Right ventricle myocardium superior (tissue), 1 donor: ENCODE measurements at places on chromosomes 5 and 9. TPM values are rescaled to one million over a fixed set of nuclear protein-coding genes. Genes with fewer than 3 reads are reported as not detected.
A peak's percentile ranks its signal among the peaks of the same experiment; 100 is the strongest.

Gene PCDHGB7
- 9.8 TPM for total RNA-seq

Gene MRPS30
- 73.0 TPM for total RNA-seq

Gene SLC1A3
- 93.8 TPM for total RNA-seq

Gene PCDHGA4
- 9.3 TPM for total RNA-seq

Gene WDR38
- total RNA-seq, result not detected

Gene PCDHGA12
- total RNA-seq, result 4.9 TPM

Gene CDC25C
- 0.16 TPM for total RNA-seq

Gene SOHLH1
- total RNA-seq, result not detected

Gene RPL37
- total RNA-seq, result 601 TPM

DNA sequence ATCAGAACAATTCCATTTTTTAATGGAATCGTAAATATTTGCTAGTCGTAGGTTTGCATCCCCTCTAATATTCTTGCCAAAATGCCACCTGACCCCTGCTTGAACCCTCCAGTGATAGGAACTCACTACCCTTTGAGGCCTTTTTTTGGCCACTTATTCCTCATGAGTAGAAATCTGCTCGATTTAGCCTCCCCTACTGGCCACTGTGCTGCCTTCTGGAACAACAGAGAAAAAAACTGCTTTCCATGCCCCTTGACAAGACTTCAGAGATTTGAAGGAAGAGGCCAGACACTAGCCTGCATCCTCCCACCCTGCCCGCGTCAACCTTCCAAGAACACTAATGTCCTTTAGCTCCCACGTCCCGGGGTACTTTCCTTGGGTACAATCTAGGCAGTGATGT lies 4.1 kb downstream of the CCDC69 start:
- no peak for DNase-seq

GRCh38 chr9:2568689-2569088 lies 52.9 kb upstream of the VLDLR start:
- no peak for DNase-seq

- DNase-seq, result no peak
Measured at GRCh38 chr5:56995596-56995995, 43.7 kb upstream of the MIER3 start.

- no peak for DNase-seq
Measured at GRCh38 chr5:145859897-145860296, 12.9 kb downstream of the GRXCR2 start.

- DNase-seq, result no peak
Measured at GRCh38 chr9:87599901-87600610, 102.4 kb downstream of the DAPK1 start.

DNA sequence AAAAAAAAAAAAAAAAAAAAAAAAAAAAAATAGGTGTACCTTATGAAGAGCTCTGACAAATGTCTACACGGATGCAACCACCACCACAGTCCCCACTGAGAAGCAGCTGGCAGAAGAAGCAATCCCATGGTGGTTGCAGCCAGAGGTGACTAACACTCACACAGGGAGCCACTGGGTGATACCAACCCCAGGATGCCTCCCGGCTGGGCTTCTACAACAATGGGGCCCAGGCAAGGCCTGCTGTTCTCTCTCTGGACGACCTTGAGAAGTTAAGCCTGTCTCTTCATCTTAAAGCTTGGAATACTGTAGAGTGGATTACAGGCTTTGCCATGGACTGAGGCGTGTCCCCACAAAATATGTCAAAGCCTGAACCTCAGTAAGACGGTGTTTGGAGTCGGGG lies 104.1 kb downstream of the ROR2 start:
- no peak for DNase-seq

DNA sequence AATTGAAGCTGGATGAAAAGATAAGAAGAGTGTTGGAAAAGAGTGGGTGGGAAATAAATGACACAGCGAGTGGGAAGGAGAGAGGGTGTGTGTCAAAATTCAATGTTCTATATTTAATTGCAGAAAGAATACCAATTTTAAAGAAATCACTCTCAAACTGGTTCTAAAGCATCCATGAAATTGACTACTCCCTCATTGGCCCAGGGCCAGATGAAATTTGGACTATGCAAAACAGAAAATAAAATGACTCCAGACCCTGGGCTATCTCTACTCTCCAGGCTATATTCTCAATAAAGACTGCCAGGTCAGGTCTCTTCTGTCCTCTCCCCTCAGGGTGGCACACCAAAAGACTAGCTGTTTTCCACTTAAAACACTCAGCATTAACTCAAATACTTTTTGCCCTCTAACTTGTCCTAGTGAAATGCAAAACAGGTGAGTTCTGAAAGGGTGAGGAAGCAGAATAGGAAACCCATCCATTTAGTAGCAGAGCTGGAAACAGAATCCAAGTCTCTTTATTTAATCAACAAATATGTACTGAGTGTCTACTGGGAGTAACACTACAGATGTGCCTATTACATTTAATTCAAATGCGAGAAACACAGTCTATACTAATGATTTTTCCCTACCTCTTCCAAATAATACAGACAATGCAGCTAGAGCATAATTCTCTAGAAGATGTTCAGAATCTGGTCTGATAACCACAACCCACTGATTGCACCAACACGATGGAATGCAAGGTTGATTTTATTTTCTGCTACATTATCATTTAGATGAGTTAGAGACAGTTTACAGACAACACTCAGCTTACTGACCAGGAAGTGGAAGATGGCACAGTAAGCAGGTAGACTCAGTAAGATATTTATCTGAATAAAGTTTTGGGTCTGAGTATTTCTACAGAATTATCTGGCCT lies 42.1 kb downstream of the EFCAB9 start:
- no peak for DNase-seq

- DNase-seq, result peak; percentile 95
Measured at GRCh38 chr5:171420431-171421241, 1.2 kb downstream of the FGF18 start.

GRCh38 chr9:99635032-99635431 lies 186.7 kb upstream of the NR4A3 start:
- DNase-seq, result no peak

- DNase-seq, result no peak
Measured at GRCh38 chr9:84163052-84163650, 177.4 kb downstream of the SLC28A3 start.

GRCh38 chr9:136460772-136461325 lies 21.2 kb upstream of the INPP5E start:
- DNase-seq, result no peak

DNA sequence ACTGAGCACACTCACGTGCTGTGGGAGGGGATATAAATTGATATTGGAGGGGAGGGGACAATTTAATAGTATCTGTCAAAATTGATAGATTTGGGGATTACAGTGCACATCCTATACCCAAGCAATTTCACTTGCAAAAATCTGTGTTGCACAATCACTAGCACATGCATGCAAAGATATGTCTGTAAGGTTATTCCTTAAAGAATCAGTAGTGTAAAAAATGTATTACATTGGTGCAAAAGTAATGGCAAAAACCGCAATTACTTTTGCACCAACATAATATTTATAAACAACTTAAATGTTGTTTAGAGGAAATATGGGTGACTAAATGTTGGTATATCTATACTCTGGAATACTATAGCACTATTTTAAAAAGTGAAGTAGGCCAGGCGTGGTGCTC lies 108.7 kb downstream of the LHX2 start:
- no peak for DNase-seq

DNA sequence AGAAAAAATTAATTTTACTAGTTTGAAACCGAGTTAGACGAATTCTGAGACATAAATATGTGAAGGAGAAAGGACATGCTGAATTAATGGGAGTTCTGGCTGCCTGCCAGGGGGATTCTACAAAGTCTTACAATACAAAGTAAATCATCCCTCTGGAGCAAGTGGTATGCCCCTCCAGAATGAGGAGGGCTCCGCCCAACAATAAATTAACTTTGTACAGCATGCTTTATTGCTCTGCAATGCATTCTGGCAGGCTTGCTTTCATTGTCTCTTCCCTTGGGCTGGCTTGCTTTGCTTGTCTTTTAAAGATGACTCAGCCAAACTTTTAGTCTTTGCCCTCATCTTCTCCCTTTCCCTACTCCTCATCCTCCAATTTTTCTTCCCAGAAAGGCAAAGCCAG lies 11.7 kb upstream of the PCDHB1 start:
- DNase-seq, result no peak

DNA sequence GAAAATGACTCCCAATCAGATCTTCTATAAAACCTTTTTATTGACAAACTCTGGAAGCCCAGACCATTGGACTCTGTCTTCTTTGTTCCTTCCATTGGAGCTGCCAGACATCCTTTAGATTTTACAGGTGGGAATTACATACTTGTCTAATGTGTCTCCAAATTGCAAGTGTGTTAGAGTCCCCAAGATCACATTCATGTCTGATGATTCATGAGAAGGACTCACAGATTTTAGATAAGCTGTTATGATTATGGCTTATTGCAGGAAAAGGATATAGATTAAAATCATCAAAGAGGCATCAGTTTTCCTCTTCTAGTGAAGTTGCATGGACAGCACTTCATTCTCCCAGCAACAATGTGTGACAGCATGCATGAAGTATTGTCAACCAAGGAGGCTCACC lies 70.4 kb downstream of the MUSK start:
- DNase-seq, result no peak

DNA sequence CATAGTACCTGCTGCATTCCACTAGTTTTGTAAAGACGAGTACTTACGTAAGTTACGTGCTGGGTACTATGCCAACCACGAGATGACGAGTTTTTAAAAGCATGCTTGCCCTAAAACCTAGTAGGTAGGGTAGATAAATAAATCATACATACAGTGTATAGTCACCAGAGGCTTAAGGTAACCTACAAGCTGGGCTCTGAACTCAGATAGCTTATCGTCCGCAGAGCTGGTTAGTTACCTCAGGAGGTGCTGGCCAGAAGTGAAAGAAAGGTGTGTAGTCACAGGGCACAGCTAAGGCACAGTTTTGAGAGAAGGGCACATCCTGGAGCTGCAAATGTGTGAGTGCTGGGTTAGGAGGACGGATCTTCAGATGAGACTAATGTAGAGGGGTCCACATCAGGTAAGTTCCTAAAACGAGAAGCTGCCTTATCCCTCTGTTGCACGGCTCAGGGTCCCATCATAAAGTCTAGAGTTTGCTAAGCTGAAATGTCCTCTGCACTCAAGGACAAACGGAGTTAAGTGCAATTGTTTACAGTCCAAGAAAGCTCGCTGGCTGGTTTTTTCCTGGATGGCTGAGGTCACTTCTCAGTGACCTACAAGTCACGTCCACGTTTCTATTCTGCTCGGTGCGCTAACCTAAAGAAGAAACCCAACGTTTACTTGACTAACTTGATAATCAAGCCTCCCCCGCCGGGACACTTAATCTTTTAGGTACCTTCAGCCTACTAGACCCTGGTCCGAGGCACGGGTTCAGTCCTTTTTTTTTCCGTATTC lies 1.1 kb upstream of the SNX24 start:
- no peak for DNase-seq

DNA sequence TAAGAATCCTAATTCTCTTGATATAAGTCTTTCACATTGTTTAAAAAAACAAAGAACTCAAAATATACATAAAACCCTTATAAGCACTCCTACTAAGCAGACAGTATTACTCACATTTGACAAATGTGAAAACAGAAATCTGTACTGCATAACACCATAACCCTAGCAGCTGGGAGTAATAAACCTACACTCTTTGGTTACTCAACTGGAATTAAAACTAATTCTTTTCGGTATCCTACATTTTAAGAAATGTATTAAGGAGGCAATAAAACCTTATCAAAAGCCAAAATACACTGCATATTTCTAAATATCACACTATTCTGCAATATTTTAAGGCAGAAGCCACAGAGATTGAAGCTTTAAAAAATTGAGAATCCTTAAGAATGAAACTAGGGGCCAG lies 6.8 kb downstream of the AUH start:
- DNase-seq, result no peak

DNA sequence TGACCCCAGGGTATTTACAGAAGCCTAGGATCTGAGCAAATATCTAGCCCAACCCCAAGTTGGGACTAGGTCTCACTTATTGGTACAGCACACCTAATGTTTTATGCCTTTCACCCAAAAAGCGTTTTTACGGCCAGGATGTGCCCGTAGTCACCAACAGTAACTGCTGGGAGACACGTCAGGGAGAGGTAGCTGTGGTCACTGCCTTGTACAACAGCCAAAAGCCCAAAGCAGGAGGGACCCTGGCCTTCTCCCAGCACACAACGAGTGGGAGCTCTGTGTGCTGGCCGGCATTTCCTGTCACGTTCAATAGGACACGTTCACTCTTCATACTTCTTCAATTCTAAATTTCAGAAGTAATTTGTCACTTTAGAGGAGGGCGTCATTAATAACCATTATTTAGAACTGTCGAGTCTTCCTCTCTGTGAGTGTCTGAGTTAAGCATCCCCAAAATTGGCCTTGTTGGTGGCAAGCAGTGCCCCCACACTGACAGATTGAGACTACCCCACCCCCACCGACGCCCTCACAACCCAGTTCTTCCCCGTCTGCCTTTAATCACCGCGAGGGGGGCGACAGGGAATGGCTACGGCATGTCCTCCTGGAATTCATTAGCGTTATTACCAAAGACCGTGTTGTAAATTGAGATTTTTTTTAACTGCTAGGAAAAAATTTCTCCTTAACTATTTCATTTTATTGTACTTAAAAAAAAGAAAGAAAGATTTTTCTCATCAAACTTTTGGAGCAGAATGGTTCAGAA lies 80.7 kb downstream of the MVB12B start:
- DNase-seq, result no peak

GRCh38 chr5:6736524-6737042 lies 23.4 kb downstream of the TENT4A start:
- no peak for DNase-seq

DNA sequence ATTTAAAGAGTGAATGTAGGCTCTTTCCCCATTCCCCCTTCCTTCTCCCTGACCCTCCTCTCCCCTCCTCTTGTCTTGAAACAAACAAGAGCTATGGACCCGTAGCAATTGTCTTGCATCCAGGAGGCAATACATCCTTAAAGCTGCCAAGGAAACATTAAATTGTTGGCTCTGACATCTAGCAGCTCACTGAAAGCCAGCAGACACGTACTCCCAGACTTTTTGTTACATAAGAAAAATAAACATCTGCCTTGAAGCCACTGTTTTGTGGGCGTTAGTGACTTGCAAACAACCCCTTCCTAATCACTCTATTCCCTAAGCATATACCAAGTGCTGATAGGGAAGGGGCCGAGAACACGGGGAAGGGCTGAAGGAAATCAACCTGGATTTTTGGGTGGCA lies 8.6 kb downstream of the SLC45A2 start:
- no peak for DNase-seq

GRCh38 chr5:159448-160172 lies 31.7 kb upstream of the LRRC14B start:
- DNase-seq, result no peak

GRCh38 chr5:1998716-1999317 lies 116.1 kb upstream of the IRX4 start:
- DNase-seq, result no peak

GRCh38 chr9:8816361-8816760 lies 1016.8 kb upstream of the DMAC1 start:
- no peak for DNase-seq

GRCh38 chr5:140883927-140884697 lies 2.2 kb downstream of the PCDHA13 start:
- DNase-seq, result no peak

- peak; percentile 54 for DNase-seq
Measured at GRCh38 chr9:19456996-19457692, 48.3 kb downstream of the ACER2 start.

GRCh38 chr5:143106174-143106573 lies 297.3 kb downstream of the NR3C1 start:
- DNase-seq, result no peak

- DNase-seq, result no peak
Measured at GRCh38 chr5:127335381-127335780, 44.8 kb downstream of the MEGF10 start.

GRCh38 chr5:90549729-90550275 lies 8.8 kb upstream of the ADGRV1 start:
- DNase-seq, result no peak
